ENCODE measurements at places on chromosomes 3 and 15.

DNA sequence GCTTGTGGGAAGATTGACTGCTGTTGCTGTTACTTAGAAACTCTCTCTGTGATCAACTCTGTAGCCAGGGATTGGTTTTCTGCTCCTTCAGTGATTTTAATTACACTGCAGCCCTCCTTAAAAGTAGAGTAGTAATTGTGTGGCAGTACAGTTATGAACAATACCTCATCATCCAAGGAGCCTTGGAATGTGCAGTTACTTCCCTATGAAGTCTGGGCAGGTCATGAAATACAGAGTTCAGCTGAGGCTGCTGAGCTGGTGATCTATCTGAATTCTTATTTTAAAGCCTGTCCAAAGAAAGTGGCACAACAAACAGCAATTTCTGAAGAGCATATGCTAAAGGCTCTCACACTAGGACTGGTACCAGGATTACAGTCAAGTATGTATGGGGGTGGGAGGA lies 37.4 kb upstream of the MRPL3 start:
- DNase-seq, result no peak

GRCh38 chr3:175246766-175247165 lies 387.6 kb downstream of the NAALADL2 start:
- DNase-seq, result no peak

GRCh38 chr3:40366203-40367162 lies 20.5 kb upstream of the ENTPD3 start:
- no peak for DNase-seq

DNA sequence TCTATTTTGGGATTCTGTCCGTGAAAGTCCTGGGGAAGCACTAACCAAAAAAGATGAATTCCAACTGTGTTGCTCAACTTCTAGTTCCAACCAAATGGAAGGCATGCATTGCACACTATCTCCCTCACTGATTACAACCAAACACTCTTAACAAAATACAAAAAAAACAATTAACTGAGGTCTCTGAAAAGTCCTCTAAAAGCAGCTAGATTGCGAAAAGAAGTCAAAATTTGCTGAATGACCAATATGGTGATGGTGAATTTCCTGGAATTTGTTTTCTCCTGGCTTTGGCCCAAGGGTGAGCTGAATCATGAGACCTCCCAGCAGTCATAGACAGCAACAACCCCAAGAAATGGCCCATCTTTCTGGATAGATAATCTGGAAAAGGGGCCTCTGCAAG lies 28.3 kb downstream of the CYP19A1 start:
- DNase-seq, result no peak
